ENCODE measurements at places on chromosomes 3 and 15.

DNA sequence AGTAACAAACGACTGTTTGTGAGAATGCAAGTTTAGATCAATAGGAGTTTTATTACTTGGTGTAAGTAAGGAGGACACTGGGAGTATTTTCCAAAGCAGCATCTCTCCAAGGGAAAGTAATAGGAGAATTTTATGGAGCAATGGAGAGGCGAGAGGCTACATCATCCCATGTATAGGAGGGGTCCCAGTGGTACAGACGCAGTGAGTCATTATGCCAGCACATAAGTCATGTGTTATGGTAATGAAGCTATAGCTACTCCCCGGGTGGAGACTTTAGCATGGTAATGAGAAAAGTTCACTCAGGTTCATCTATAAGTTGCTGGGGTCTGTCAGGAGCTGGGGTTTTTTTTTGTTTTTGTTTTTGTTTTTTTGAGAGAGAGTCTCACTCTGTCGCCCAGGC, 29.5 kb upstream of the ZNF445 start:
- DNase-seq: no peak

DNA sequence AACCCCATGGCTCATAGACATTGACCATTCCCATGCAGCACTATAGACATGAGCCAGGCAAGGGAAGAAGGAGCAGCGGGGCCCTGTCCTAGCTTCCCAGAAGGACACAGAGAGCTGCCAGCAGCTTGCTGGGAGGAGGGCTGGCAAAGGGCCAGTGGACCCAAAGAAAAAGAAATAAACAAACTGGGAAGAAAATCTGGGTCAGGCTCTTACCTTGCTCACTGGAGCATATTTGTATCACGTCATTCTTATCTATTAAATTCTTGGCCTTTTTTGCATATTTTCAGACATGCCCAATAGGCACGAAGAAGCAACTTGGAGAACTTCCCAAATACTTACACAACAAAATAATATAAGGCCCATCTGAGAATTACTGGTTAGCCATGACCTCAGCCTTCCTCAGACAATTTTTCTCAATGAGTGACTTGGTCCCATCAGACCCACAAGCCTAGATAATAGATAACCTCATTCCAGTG, 28.4 kb downstream of the RASGRP1 start:
- no peak for DNase-seq

- DNase-seq: no peak
These were observed 129.1 kb upstream of the SMAD3 start for GRCh38 chr15:66936109-66936860.

- DNase-seq: no peak
These were observed 307.5 kb downstream of the PYDC2 start for GRCh38 chr3:191768421-191768820.

- DNase-seq: peak; percentile 90
These were observed 42.5 kb downstream of the TPRA1 start for GRCh38 chr3:127547761-127548605.

DNA sequence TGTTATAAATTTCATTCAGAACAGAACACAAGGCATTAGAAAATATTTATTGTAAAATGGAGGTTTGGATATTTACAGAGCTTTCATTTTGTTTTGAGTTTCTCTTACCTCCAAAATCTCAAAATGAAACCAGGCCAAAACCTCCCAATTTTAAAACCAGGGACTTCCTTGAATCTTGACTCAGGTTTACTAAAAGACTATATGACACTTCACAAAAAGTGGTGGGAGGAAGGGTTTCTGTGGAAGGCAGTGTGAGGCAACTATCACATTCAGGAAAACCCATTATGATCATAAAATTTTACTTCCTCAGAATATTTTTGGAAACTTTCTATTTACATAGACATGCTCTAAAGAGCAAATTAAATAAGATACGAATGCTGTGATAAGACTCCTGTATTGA, 205.8 kb upstream of the EOMES start:
- no peak for DNase-seq

DNA sequence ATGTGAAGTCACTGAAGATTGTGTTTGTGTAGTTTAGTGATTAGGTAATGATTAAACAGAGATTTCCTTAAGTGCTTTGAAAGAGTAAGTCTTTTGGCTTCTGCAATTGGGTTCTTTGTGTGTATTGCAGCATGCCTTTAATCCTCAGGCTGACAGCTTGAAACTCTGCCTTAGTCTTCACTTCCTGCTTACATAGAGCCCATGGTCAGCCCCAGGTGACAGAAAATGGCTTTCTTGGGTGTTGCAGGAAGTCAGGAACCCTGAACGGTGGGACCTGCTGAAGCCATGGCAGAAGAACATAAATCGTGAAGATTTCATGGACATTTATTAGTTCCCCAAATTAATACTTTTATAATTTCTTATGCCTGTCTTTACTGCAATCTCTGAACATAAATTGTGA, 61.3 kb downstream of the KBTBD8 start:
- no peak for DNase-seq

- no peak for DNase-seq
These were observed 82.9 kb upstream of the HACD2 start for GRCh38 chr3:123667784-123668183.

DNA sequence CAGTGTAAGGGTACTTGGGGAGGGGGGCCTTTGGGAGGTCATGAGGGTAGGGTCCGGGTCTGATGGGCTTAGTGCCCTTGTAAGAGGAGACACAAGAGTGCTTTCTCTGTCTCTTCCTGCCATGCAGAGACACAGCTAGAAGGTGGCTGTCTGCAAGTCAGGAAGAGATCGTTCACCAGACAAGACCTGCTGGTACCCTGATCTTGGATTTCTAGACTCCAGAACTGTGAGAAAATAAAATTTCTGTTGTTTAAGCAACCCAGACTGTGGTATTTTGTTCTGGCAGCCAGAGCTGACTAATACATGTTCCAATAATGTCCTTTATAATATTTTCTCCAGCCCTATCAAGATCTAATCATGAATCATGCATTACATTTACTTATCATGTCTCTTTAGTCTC, 130.0 kb upstream of the VEPH1 start:
- no peak for DNase-seq

DNA sequence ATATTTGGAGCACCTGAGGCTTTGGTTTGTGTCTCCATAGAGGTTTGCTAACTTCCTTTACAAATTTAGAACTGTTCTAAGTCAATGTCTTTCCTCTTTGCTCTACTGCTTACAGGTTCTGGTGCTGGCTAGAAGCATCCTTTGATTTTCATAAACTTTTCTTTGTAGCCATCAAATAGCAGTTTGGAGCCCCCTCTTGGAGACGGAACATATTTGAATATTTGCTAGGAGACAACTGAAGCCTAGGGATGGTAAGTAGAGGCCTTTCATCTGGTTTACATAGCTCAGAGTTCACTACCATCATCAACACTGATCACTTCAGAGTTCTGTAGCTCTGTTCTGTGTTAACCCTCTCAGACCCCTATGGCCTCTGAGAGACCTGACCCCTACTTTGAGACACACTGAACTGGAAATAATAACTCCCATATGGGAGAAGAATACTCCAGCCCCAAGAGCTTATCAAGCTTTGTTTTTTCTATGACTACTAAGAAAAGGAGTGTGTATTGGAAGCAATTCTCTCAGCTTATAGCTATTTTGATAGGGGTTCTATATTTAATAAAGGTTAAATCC, 420.4 kb downstream of the EPHA3 start:
- no peak for DNase-seq

- DNase-seq: no peak
These were observed 72.7 kb upstream of the WDR72 start for GRCh38 chr15:53831907-53832770.

- DNase-seq: no peak
These were observed 61.1 kb downstream of the XXYLT1 start for GRCh38 chr3:195209847-195210265.

DNA sequence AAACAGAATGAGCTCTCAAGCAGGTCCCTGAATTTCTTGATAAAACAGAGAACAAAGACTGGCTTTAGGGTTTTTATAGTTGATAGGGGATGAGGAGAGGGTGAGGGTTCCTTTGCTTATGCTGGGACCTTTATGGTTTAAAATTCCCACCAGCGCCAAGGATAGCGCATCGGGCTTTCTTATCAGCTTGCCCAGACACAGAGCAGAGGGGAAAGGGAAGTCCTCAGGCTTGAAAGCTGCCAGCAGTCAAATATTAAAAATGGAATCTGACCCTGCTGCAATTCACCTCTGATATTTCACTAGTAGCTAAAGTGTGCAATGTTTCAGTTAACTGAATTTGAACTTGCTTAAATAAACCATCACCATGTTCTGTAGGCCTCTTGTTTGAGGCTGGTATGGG, 55.0 kb upstream of the EPHA3 start:
- DNase-seq: no peak

DNA sequence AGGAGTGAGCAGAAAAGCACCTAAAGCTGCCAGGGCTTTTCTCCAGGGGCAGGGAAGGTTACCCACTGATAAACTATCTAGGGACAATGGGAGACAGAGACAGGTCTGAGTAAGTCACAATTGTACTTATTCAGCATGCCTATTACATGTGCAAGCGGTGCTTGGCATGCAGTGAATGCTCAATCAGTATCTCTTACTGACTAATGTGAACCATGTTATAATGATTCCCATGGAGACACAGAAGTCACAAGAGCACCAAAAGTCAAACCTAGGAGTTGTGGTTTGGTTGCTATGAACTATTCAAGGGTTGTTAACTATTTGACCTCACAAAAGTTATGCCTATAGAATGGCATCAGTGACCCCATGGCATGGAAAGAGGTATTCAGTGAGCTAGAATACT, 50.0 kb upstream of the RASGRP1 start:
- no peak for DNase-seq

GRCh38 chr3:114456742-114457141, 162.9 kb downstream of the TIGIT start:
- DNase-seq: no peak

DNA sequence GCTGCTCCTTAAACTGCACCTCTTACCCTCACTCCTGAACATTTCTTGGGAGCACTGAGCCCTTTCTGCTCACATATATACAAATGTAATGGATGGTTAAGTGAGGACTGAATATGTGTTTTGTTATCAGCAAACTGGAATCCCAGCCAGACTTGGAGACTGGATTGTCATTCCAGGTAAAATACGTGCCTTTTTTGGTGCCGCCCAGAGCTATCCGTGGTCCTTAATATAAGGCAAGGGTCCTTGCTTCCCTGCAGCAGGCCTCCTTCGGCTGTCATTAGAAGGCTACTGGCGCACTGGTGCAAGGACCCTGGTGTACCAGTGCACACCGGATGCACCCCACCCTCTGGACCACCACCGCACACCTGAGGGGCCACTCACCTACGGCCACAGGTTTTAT, 1.1 kb upstream of the GABRB3 start:
- DNase-seq: no peak

GRCh38 chr3:174192471-174192870, 666.7 kb upstream of the NAALADL2 start:
- DNase-seq: no peak

DNA sequence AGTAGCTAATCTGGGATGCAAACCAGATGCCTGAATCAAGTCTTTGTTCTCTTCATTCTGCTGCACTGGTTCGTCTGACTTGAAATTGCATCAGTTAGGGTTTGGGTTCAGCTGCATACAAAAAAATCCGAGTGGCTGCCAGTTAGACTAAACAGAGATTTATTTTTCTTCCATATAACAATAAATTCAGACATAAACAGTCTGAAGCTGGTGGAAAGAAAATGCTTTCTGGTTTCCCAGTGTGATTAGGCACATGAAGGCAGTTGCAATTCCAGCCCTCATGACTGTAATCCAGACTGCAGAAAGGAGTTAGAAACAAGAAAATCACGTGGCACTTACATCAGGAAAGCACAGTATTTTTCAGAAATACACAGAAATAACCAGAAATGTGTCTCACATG, 930.7 kb downstream of the MCTP2 start:
- no peak for DNase-seq

DNA sequence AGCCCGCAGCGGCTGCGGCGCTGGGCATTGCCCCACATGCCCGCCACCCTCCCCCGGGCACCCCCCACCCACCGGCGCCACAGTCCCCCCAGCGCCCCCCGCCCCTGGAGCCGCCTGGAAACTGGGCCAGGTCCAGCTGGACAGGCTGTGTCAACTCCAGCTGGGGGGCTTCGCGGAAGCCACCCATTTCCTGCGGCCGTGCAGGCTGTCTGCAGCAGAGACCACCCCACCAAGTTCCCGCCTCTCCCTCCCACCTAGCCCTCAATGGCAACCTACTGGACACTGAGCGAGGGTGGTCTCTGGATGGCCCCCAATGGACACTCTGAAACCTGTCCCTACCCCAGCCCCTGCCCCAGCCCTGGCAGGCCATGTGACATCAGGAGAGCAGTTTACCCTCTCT, 62.8 kb upstream of the GATA2 start:
- DNase-seq: no peak

DNA sequence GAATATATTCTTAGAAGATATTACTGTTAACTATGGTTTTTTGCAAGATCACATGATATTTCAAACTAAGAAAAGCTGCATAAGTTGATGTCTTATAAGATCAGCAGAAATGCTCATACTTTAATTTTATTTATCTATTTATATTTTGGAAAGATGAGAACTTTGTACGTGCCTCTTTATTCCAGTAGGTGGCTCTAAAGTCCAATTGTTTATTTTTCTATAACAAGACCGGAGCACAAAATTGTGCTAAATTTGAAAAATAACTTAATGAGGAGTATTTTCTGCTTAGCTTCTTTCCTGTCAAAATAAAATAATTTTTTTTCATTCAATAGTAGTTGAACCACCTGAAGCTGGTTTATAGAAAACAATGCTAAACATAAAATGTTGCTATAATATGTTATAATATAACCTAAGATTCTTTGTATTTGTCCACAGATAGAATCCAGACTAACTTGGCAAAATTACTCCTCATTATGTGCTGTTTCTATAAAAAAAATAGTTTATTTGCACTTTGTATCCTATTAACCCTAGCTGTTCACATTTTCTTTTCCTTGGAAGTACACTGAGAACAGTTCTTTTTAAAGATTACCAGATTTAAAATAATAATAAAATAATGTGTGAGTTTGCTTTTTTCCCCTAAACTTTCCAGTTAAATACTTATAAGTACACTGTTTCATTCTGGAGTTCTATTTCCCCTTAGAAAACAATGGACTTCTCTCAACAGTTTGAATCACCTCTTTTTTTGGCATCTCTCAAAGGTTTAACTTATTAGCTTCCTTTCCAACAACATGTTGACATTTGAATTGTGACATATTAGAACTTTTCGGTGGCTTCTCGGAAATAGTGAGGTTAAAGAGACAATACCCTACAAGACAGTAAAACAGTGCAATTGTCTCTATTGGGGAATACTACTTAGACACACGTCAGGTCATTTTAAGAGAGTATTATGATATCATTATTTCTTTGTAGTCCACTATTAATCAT, 530.0 kb downstream of the MECOM start:
- no peak for DNase-seq

DNA sequence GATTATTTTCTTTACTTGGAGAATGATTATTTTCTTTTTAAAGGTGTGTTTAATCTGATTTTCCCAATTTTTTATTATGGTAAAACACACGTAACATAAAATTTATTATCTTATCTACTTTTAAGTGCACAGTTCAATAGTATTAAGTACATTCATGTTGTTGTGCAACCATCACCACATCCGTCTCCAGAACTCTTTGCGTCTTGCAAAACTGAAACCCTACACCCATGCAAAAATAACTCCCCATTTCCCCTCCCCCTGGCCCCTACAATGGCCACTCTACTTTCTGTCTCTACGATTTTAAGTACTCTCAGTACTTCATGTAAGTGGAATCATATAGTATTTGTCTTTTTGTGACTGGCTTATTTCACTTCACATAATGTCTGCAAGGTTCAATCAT, 230.7 kb downstream of the SATB1 start:
- no peak for DNase-seq

All from neural crest cell (in vitro differentiated cells).